ENCODE measurements at places on chromosomes 5 and 9.
A peak's percentile ranks its signal among the peaks of the same experiment; 100 is the strongest.

DNA sequence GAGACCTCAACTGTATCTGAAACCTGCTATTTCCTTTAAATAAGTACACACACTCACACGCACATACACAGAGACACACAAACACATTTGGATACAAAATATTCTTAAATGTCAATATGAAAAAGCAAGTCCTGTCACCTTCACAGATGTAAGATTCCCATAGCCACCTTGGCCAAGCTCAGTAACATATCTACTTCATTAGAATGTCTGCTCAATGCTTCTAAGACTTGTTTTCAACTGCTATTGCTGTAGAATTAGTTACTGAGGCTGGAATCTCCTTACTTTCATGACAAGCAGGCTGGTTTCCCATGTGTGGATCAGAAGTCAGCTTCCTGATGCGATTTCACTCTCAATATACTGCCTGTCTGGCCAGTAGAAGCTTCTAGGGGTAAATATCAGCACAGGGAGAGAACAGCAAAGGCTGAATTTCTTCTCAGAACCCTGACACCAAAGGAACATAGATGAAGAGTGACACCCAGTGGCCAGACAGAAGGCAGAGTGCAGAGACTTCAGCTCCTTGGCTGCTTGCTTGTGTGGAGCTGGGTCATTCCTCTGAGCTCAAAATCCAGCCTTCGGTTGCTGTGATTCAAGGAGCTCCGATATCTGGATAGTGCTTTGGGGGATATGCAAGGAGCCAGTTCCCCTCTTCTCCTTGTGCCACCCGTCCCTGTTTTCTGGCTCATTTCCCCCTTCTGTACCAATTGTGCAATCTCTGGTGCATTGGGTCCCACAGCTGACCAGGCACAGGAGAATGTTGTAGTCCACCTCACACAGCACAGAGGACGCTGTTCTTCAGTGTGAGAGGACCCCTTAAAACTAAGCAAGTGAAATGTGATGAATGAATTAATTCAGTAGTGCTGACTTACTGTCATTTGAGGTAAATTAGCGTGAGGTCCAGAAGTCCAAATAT, 26.6 kb upstream of the ABLIM3 start:
- peak; percentile 29 for DNase-seq

DNA sequence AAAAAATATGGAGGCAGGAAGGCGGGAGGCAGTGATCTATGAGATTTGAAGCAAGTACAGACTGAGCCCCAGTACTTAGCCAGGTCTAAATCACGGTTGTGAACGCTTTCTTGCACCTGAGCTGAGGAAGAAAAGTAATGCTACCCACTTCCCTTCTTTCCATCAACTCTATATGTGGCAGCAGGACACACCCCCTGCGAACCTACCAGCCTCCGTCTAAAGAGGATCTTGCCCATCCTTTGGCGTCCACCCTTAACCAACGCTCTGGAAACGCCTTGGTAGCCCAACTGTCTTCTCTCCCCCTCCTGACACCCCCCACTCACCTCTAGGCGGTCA, 545 bp downstream of the HMGCS1 start:
- no peak for DNase-seq

- no peak for DNase-seq
Observed at GRCh38 chr5:126640866-126641265, 40.1 kb downstream of the PHAX start.

GRCh38 chr9:131610231-131610761, 65.0 kb downstream of the PRRT1B start:
- no peak for DNase-seq

DNA sequence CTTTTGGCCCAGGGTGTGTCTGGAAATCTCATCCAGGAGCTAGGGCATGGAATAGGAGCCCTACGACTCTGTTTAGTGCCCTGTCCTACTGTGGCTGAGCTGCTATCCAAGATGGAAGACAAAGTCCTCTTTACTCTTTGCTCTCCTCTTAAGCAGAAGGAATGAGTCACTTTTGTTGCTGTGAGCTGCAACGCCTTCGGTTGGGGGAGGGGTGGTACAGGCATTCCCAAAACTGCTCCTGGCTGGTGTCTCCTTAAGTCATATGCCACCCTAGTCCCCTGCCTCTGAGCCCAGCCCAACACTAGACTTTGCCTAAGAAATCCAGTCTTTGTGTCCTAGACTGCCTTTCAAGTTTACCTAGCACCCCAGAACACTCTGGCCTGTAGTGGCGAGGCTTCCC, 99.9 kb downstream of the PRR16 start:
- no peak for DNase-seq

- DNase-seq, result no peak
Observed at GRCh38 chr9:87766697-87767096, 40.8 kb downstream of the CTSL start.

DNA sequence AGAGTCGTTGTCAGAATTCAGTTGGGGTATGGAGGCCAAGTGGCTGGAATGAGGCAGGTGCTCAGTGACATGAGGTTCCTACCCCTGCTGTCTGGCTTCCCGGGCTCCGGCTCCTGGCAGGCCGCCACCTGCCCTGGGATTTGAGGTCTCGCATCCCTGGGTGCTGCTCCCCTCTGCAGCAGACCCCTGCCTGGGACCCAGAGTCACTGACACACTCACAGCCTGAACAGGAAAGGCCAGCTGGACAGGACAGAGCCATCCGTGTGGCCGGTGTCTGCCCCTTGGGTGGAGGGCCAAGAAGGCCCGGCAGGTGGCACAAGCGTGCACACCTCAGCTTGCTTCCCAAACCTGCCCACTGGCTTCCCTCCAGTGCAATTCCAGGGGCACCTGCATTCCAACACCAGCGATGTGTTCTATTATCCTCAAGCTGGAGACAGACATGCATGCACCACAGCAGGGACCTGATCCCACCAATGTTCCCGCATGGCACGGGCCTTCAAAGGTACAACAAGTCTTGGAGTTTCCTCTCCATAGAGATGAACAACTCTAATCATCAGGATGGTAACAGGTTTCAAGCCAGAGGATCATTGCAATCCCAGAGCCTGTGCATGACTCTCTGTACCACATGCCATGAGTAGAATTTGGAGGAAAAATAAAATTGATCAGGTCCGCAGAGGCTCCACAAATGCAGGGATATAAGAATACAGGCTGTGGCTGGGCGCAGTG, 45.6 kb upstream of the RNF130 start:
- DNase-seq, result no peak

DNA sequence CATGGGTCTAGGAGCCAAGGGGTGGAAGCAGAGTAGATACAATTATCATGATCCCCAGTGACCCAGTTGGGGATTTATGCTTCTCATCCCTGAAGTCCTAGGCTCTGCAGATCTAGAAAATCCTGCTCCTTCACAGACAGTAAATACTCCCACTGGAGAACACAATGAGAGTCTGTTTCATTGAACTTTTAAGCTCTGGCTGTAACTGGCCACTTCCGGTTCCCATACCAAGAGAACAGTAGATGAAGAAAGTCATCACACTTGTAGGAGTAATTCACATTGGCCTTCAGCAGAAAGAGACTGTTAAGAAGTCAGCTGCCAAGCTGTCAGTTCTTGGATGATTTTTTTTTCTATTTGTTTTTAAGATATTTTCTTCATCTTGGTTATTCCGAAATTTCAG, 597.1 kb downstream of the ACTL7B start:
- no peak for DNase-seq

GRCh38 chr5:39369123-39369815, 5.0 kb upstream of the C9 start:
- no peak for DNase-seq

DNA sequence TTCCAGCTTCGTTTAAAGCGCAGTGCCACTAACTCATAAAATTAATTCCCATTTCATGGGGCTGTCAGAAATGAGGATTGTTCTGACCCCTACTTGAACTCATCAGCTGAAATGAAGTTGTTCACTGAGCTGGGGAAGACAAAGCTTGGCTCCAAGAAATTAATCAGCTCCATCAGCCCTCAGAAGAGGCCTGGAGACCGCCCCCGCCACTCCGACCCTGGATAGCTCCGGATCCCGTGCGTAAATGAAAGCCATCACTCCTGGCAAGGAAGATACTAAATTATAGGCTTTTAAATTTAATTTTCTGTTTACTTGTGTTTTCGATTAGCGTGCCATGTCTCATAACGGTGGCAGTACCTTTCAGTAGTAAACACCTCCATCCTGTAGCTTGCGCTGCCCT, 142.8 kb upstream of the IRX2 start:
- DNase-seq, result no peak

GRCh38 chr5:179870952-179871351, 12.3 kb upstream of the MRNIP start:
- DNase-seq, result no peak

- no peak for DNase-seq
Observed at GRCh38 chr5:56330806-56331205, 97.7 kb upstream of the ANKRD55 start.

- DNase-seq, result peak; percentile 54
Observed at GRCh38 chr5:141992349-141992963, 20.4 kb downstream of the GNPDA1 start.

Data from GM10248 (cell line).